ENCODE measurements at places on chromosomes 5 and 9.

DNA sequence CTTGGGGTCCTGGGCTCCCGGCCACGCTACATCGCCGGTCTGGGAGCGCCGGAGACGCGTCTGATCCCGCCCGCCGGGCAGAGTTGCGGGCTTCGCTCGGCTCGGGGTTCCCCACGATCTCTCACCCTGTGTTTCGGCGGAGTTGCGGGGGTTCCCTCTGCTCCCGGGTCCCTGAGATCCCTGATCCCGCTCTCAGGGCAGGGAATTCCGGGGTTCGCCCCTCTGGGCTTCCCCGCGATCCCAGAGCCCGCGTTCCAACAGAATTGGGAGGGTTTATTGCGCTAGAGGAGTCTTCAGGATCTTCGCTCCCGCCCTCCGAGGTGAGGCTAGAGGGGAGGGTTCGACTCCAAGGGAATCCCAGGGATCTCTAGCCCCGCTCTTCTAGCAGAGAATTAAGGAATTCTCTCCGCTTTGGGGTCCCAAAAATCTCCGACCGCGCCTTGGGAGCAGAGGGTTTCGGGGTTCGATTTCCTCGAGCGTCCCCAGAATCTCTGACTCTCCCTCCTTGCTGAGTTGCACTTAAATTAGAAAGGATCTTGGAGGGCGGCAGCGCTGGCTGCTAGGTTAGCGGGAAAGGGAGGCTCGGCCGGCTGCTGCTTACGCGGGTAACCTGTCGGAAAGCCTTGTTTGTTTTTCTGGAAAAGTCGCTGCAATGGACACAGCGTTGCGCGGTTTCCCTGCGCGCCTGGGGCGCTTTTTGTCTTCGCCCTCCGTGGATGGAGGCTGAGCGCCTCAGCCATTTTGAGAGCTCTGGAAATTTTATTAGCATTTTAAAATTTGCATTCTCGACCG lies 1.3 kb downstream of the DMRT1 start:
- no peak for DNase-seq

- no peak for DNase-seq
These were observed 66.3 kb downstream of the RCL1 start for GRCh38 chr9:4859035-4859434.

GRCh38 chr9:33860200-33860871 lies 43.4 kb downstream of the UBE2R2 start:
- DNase-seq: no peak

DNA sequence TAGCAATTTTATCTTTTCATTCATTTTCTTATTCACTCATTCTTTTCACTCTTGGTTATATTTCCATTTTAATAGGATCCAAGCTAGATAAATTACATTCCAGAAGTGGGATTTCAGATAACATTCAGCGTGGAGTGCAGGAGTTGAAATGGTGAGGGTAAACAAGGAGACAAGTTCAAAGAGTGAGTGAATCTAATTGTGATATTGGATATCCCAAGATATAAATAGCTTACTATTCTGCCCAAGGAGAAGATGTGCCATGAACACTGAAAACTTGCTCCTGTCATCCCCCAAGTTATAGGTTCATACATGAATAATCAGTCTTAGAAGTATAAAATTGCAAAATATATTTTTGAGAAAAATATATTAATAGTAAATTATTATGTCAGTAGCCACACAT lies 459.3 kb downstream of the CETN3 start:
- no peak for DNase-seq

- DNase-seq: no peak
These were observed 89.4 kb downstream of the MACROH2A1 start for GRCh38 chr5:135309391-135310327.

GRCh38 chr5:139652788-139653241 lies 4.7 kb downstream of the CXXC5 start:
- DNase-seq: no peak

DNA sequence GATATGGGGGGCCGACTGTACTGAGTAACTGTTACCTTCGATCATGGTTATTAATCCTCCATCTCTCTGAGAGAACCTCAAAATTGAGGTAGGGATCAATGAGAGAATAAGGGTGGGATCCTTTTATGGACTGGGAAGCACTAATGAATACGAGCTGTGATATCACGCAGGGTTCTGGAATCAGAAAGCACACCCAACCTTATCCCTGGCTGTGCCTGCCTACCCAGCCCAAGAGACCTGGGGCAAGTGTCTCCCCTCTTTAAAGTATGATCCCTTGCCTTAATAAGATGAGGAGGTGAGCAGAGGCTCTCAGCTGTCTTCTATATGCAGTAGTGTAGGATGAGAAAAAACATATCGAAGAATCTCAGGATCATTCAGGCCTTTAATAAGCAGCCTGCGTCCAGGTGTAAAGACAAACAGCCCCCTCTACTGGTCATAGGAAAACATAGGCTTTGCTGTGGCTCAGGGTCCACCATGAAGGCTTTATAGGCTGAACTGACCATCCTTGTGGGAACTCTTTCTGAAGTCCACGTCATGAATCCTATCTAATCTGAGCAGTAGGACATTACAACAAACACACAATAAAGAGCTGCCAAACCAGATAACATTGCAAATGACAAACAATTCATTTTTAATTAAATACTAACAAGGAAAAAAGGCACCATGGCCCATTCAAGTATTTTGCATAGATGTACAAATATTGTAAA lies 16.8 kb downstream of the NIPAL4 start:
- peak; percentile 28 for DNase-seq

GRCh38 chr9:138073408-138073807 lies 195.8 kb downstream of the CACNA1B start:
- DNase-seq: no peak

DNA sequence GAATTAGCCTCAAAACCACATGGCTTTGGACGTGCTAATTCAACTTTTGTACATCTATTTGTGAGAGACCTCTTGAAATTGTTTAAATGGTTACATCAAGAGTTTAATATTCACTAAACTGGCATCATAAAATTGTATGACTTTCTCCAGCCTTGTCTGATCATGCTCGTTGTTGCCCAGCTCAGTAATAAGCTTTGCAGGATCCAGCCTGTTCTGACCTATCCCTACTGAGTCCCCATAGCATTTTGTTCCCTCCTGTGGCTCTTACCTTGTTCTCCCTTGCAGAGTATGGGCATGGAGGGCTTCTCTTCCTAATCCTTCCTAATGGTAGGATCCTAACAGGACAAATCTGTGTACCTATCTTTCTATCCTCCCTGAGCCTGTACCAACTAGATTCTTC lies 6.3 kb downstream of the EXOSC3 start:
- no peak for DNase-seq

DNA sequence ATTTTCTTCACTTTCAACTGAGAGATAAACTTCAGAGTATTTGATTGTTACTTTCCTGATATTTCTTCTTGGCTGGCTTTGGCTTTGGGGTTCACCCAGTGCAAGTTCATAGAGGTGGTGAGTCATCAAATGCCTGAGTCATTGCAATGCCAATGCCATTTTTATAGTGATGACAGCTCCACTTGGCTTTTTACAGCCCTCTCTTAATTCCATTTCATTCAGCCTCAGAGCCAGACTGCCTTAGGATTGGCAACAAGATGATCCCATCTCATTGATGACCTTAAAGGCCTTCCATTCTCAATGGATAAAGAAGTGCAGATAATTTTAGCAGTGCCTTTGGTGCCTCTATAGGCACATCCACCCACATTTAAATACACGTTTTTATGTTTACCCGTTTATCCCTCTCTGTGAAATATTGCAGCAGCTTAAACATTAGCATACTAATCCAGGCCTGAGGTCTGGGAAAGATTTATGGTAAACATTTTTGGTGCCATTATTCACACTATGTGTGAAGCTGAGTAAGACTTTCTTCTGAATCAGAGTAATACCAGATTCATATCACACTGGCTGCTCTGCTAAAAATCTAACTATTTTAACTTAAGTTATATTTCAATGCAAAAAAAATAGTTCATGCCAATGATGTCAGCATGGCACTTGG lies 88.9 kb upstream of the TYRP1 start:
- no peak for DNase-seq

All from CD4-positive, alpha-beta memory T cell (primary cell).